ENCODE measurements at places on chromosomes 7 and 10.

GRCh38 chr10:103838862-103839518 is 16.4 kb downstream of the SH3PXD2A start:
- no peak for DNase-seq

DNA sequence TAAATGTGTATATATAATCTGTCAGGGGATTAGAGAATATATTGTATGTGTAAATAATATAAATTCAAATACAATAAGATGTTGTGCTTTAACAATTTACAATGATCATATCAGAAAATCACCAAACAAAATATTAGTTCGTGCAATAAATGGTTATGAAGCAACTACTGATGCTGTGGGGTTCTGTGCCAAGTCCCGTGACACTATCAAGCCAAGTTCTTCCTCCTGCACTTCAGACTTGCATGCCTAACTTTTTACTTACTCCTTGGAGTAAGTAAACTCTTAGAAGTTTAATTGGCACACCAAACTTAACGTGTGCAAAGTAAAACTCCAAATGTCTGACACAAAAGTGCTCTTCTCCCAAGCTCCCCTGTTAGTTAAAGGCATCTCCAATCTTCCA is 26.5 kb upstream of the TMEM254 start:
- DNase-seq = no peak

- DNase-seq = no peak
Measured at GRCh38 chr10:114379631-114380041, 24.7 kb downstream of the AFAP1L2 start.

GRCh38 chr7:22783421-22783820 is 39.2 kb downstream of the TOMM7 start:
- no peak for DNase-seq

DNA sequence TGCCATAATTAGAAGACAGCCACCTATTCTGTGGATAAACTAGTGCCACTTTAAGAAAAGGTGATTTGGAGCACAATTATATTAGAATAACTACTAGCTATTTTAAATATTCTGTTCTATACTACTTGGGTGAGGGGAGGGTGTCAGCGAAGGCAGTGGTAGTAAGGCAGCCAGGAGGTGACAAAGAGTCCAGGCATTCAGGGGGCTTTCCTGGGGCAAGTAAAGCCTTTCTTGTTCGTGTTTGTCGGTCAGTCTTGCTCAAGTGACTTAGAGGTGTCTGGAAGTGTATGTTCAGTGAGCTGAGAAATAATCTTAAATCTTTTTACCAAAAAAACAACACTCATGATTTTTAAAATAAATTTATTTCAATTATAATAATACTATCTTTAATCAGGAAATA is 34.4 kb downstream of the ADD3 start:
- DNase-seq = no peak

DNA sequence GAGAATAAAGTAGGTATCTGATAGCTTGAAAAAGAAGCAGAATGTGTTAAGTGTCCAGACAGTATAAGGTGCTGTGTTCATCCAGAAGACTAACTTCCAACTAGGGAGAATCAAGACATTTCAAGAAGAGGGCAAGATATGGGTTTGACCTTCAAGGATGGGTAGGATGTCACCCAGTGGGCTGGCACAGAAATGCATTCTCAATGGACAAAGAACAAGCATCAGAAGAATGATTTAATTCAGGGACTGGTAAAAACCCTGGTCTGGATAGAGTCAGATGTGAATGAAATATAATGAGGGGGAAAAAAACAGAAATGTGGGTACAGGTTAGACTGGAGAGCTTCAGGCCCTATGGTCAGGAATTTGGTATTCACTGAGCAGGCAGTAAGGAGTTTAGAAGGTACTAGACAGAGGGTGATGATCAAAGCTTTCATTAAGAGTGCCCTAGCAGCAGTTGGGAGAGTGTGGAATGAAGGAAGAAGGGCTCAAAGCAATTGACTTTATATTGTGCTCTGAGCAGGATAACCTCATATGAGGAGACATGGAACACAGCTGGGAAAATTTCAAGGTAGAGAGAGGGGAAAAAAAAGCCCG is 180.7 kb upstream of the ANK3 start:
- DNase-seq = no peak

GRCh38 chr10:117132751-117133231 is 5.3 kb downstream of the VAX1 start:
- DNase-seq = no peak

DNA sequence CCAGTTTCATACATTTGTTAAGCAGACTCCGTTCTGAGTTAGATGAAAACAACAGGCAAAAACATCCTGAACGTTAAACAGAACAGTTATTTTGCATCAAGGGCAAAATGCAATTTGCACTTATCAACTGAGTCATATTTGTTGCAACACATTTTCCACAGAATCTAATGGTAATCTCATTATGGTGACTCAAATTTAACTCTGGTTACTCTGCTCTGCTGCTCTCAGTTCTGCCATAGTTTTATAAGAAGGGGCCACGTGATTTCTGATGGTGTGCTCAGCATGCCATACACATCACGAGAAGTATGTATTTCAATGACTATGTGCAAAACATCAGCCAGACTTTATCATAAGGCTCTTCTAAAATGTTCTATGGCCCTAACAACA is 148.8 kb downstream of the CHCHD3 start:
- DNase-seq = no peak

- no peak for DNase-seq
Measured at GRCh38 chr10:92265687-92266258, 25.1 kb downstream of the CPEB3 start.

DNA sequence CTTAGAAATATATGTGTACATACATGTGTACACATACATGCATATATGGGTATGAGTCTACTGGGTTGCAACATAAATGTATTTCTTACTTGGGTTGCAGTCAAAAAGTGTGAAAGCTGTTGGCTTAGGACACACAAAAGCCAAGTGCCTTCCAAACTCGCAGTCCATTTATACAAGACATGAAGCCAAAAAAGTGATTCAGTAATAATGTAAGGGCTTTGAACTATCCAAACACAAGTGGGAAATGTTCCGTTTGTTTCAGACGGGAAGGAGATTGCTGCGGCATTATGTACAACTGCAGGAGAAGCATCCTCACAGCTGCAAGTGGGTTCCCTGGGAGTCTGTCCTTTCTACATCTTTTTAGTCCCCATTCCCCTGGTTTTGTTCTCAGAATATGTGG is 513.6 kb downstream of the SORCS3 start:
- no peak for DNase-seq

DNA sequence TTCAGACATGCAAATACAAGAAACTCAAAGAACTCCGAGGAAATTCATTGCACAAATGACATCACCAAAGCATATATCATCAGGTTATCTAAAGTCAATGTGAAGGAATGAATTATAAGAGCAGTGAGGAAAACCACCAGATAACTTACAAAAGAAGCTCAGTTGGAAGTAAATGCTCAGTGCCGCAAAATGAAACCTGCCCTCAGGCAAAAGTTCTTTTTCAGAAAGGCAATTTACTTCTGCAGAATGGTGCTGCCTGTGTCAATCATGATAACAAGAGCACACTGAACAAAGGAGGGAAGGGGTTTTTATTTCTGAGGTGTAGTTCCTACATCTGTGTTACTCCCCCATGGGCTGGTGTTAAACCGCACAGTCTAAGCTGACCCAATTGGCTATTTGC is 550.6 kb upstream of the SEMA3D start:
- no peak for DNase-seq

DNA sequence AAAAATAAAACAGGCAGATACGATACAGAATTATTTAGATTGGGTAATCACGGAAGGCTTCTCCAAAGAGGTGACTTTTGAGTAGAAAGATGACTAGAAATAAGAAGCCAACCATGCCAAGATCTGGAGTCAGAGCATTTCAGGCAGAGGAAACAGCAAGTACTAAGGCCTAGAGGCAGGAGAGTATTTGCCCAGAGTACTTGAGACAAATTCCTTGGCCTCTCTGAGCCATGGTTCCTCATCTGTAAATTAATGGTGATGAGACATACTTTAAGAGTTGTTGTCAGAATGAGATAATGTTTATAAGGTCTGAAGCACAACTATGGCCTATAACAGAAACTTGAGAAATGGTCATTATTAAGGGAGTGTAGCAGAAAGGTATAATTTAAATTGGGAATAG is 15.8 kb upstream of the GPR37 start:
- no peak for DNase-seq

DNA sequence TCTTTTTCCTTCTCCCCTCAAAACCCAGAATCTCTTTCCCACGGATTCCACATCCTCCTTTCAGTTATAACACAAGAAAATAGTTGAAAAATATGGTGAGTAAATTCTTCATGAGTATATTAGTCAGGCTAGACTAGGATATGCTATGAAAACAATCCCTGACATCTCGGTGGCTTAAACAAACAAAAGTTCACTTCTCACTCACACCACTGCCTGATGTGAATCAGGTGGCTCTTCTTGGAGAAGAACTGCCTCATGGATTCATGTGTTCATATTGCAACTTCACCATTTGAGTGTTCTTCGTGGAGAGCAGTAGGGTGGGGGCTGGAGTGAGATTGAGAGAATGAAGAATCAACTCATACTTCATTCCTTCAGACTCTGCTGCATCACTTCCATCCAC is 204.1 kb downstream of the PHF14 start:
- no peak for DNase-seq

GRCh38 chr7:157975401-157976372 is 611.9 kb downstream of the PTPRN2 start:
- no peak for DNase-seq

- no peak for DNase-seq
Measured at GRCh38 chr7:66323114-66323796, 118.1 kb downstream of the TPST1 start.

DNA sequence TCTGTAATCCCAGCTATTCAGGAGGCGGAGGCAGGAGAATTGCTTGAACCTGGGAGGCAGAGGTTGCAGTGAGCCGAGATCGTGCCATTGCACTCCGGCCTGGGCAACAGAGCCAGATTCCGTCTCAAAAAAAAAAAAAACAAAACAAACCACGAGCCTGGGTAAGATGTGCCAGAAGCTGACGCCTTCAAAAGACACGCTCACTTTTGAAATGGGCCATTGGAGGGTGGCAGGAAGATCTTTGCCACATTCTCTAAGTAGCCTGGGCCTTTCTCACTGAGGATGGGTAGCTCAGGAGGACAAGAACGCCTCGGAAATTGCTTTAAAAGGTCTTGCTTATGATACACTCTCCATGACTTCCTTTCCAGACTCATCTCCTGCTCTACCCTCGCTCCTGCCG is 172.7 kb downstream of the SH3PXD2A start:
- no peak for DNase-seq

DNA sequence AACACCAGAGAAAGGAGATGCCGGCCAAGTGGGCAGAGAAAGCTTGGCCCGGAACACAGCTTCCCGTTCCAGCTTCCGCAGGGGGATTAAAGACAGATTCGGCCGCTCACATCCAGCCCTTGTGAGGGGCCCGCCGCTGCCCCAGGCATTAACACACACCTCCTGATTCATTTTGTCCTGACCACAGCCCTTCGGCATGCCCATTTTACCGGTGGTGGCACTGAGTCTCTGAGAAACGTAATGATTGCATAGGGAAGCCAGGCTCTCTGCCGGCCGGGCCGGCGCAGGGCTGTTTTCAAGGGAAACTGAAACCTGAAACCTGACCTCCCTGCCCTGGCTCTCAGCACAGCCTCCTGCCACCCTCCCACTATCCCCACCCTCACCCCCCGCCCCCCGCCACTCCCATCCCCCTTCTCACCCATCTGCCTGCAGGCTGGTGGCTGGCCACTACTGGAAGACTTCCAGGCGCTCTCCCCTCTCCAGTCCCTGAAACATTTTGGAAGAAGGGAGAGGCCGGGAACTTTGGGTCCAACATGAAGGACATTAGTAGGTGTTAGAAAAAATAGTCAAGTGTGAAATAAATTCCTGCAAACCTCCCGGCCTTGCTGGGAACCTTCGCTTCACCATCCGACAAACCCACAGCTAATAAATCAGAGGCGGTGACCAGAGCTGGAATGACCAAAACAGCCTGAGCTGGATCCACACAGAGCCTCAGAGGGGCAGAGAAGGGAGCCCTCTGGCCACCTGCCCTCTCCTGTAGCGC is 83.5 kb upstream of the CUX1 start:
- no peak for DNase-seq

DNA sequence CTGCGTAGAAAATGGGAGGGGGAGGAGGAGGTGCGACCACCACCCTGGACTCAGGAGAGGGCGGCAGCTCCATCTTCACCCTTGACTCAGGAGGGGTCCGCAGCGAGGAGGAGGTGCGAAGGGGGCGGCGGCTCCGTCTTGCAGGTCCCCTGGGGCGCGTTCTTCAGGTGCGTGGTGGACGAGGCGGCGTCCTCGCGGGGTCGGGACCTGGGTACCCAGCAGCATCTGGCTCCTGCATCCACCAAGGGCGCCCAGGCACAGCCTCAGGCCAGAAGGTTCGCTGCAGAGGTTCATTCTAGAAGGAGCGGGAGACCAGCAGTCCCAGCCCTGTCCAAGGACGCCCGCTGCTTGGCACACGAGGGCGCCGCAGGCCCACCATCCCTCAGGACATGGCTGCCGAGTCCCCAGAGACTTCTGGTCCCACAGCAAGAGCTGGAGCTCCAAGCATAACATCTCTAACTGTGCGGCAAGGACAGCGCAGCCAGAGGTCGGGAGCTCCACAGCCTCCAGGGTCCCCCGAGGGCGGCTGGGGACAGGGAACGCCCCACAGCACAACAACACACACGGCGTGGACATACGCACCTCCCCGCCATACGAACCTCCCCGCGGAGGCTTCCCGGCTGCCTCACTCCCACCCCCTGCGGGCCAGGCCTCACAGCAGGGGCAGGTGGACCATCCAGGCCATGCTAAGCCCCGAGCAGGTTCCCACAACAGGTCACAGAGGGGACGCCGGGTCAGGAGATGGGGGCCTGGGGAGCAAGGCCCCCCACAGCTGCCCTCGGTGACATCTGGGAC is 16.8 kb upstream of the DPYSL4 start:
- no peak for DNase-seq

DNA sequence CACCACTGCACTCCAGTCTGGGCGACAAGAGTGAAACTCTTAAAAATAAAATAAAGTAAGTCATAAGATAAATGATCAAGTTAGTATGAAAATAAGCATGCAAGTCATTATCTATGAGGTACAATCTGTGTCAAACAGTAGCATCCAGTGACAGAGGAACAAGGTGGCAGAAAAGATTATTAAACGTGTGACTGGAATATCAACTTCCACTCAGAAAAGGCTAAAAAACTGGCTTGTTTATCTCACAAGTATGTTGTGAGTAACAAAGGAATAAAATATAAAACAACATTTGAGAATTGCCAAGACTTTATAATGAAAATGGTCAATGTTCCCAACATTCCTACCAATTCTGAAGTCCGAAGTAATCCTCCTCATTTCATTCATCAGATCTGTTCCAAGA is 30.3 kb downstream of the ITGB1 start:
- no peak for DNase-seq

Data from cerebellar nuclear complex (tissue), 1 donor.